ENCODE measurements at places on chromosomes 5 and 9.
A peak's percentile ranks its signal among the peaks of the same experiment; 100 is the strongest.

DNA sequence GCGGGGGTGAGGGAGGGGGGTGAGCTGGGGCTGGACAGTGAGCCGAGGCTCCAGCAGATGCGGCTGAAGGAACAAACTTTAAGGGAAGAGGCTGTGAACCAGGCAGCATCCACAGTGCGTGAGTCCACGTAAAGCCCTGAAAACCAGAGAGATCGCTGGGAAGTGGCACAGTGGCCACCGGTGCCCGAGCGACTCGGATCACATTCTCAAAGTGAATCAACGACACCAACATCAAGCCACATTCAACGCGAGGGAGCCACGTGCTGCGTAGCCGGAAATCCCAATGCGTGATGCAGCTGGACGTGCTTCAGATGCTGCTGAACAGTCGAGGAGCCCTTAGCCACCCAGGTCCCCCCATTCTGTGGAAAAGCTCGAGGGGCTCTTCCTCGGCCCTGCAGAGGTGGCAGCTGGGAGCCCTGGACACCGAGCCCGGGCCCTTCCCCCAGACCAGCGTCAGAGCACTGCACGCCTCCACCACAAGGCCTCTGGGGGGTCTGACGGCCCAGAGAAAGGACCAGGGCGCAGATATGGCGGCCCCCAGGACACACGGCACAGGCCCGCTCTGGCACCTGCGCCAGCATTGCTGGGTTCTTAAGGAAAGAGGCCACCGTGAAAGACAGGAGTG is 53.7 kb upstream of the EXOC3 start:
- no peak for DNase-seq

DNA sequence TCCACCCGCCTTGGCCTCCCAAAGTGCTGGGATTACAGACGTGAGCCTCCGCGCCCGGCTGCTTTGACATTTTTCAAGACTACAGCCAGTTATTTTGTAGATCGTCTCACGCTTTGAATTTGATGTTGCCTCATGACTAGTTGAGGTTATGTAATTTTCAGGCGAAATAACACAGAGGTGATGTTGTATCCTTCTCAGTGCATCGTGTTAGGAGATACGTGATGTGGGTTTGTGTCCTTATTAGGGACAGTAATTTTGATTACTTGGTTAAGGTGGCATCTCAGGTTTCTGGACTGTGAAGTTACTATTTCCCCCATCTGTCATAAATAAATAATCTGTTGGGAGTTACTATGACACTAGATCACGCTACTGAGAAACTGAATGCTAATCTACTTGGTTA is 25.0 kb downstream of the CTNNA1 start:
- no peak for DNase-seq

DNA sequence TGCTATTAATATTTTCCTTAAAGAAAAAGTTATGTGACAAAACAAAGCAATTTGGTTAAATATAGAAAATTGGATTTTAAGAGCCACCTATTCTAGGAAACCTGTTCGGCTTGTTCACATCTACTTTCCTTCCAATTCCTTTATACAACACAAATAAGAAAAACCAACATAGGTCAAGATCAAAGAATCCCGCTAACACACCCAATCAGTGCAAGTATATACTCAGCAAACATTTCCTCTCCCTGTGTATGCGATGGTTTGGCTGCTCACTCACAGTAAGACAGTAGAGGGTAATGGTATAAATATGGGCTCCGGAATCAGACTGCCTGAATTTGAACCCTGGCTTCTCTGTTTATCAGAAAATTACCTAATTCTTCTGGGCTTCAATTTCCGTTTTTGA is 757.5 kb upstream of the ZNF608 start:
- no peak for DNase-seq

DNA sequence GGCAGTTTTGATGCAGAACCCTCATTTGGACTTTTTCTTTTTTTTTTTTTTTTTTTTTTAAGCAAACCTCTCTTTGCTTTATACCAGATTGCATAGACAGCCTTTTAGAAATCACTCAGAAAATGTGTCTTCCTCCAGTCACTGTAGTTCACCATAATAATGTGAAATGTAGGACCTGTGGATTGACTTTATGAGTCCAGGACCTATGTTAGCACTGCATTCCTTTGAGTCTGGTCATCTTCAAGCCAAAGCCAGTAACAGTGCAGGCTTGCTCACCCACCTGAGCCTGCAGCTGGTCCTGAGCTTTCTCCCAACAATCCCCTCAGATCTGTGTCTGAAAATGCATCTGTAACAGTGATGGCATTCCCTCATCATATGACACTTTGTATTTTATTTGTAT is 110.7 kb upstream of the NFIL3 start:
- DNase-seq, result no peak

GRCh38 chr5:10607666-10608073 is 43.8 kb downstream of the ANKRD33B start:
- no peak for DNase-seq

DNA sequence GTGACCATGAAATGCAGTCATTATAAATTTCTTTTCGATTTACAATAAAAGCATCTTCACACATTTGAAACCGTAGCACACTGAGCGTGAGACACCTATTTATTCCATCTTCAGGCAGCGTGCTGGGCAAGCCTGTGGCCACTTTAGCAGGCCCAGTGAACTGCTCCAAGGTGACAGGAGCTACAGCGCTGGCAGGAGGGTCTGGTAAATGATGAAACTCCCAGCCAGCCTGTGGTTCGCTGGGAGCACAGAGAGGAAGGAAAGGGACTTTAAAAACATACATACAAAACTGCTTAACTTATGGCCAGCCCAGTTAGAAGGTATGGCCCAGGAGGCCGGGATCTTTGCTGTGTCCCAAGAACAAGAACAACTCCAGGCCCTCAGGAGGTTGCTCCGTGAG is 5.1 kb downstream of the RAPGEF1 start:
- no peak for DNase-seq

- DNase-seq, result peak; percentile 15
Observed at GRCh38 chr5:113330533-113331208, 104.1 kb downstream of the TSSK1B start.

- DNase-seq, result peak; percentile 99
Observed at GRCh38 chr9:136799854-136800657, 3.9 kb downstream of the CCDC183 start.

DNA sequence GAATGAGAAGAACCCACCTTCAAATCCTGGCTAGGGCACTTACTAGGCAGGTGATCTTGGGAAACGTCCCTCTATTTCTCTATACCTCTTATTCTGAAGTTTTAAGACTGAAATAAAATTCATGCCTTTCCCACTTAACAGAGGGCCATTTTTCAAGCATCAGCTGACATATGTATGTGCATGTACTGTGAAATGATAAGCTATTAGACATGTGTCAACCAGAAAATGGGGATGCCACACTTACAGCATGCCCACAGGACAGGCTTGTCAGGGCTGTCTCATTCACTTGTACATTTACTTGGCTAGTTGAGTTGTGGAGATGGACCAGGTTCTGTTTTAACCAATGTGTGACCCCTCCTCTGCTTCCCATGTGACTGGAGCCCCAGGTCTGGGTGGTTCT is 78.5 kb downstream of the C9orf152 start:
- no peak for DNase-seq

Measured in CD4-positive, alpha-beta T cell treated with Interleukin-17A for 4 hours (primary cell).